ENCODE measurements at places on chromosomes 2 and 18. TPM values are rescaled to one million over a fixed set of nuclear protein-coding genes. Genes with fewer than 3 reads are reported as not detected.

GRCh38 chr2:82339805-82340204, 2035.3 kb upstream of the LRRTM1 start:
- no peak for DNase-seq

Gene ABCB11
- 0.02 TPM for polyA plus RNA-seq

- DNase-seq = no peak
Measured at GRCh38 chr18:13577781-13578180, 148.6 kb downstream of the FAM210A start.

- DNase-seq = no peak
Measured at GRCh38 chr2:42556315-42556890, 12.0 kb upstream of the MTA3 start.

Gene IKZF2
- 1.5 TPM for polyA plus RNA-seq

Gene UGT1A8
- not detected for polyA plus RNA-seq

DNA sequence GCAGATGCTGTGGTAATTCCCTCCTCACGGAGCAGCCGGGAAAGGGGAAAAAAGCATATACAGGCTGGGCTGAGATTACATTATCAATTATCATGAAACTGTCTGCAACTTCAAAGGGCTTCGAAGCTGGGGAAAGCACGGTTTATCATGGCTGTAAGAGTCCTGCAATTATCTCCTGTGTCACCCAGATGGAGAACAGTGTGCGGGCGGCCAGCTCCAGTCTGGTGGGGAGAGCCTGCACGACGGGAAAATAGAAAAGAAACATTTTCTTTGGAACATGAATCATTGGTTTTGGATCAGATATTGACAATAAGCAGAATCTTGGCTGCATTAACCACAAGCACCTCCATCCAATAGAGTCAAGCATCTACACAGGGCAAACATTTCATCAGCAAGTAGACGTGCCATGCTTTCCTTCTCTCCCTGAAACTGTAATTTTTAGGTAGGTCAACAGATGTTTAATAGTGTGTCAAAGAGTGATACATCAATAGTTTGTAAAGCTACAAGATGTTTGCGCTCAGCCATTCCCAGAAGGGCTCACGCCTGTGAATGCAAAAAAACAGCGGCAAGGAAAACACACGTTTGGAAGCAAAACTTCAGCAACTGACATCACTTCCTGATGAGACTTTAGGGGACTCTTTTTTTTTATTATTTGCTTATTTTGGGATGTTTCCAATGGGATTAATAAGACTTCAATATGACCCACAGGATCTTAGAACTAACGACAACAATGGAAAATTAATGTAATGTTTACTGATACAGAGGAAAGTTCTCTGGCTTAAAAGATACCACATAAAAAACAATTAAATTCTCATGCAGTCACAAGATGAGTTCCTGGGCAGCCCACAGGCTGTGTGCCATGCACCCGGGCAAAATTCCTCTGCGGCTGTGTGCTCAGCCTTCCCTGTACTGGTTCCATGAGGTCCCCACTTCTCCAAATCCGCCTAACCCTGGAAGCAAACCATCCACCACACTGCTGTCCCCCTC, 111.0 kb upstream of the SALL3 start:
- no peak for DNase-seq

- DNase-seq = no peak
Measured at GRCh38 chr2:61354543-61355197, 116.2 kb downstream of the USP34 start.

Gene C18orf54
- polyA plus RNA-seq = 0.49 TPM

DNA sequence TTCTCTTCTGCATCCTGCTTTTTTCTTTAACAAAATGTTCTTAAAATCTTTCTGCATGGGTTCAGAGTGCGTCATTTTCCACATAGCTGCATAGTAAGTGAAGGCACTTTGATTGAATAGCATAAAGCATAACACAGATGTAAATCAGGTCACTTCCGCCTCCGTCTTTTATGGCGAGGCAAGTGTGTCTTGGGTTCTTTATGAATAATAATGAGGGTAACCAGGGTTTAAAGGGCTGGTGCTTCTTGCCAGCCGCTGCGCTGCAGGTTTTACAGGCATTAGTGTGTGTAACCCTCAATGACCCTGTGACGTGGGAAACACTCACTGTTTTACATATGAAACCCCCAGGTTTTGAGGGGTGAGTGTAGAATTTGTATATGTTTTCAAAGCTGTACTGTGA, 164.2 kb downstream of the MYT1L start:
- no peak for DNase-seq

GRCh38 chr2:176490061-176490861, 221.0 kb downstream of the MTX2 start:
- peak; percentile 50 for DNase-seq

Data from lung (tissue), 17 donors.